Activated CD4-positive, alpha-beta T cell treated with anti-CD3 and anti-CD28 coated beads for 24 hours (primary cell): ENCODE measurements at places on chromosomes 6 and 20.

DNA sequence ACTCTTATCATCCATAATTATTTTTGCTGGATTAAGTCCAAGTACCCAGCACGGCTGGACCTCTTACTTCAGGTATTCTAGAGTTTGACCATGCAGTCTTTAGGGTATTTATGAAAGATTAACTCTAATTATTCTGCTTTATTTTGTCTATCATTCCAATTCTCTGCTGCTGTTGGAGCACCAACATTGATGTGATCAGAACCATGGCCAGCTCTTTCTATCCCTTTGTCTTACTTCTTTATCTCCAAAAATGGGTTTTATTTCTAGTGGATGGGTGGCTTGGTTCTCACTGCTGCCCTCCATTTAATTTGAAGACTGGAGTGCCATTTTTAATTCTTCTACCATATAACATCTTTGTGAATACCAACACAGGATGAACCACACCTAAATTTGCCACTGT, 704.3 kb downstream of the FRK start:
- no peak for DNase-seq

DNA sequence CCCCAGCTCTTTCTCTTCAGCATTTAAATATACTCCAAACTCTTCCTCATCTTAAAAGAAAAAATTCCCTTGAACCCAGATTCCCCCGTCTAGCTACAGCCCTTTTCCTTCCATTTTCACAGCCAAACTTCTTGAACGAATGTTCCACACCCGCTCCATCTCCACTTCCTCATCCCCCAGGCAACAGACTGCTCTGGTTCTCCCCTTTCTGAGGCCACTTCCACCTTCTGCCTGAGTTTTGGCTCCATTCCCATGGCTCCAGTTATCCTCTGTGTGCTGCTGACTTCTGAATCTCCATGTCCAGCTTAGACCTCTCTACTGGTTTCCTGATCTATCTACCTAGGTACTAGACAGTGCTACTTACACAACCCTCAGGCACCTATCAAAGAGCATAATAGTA, 106.4 kb downstream of the RALGAPA2 start:
- DNase-seq = no peak

DNA sequence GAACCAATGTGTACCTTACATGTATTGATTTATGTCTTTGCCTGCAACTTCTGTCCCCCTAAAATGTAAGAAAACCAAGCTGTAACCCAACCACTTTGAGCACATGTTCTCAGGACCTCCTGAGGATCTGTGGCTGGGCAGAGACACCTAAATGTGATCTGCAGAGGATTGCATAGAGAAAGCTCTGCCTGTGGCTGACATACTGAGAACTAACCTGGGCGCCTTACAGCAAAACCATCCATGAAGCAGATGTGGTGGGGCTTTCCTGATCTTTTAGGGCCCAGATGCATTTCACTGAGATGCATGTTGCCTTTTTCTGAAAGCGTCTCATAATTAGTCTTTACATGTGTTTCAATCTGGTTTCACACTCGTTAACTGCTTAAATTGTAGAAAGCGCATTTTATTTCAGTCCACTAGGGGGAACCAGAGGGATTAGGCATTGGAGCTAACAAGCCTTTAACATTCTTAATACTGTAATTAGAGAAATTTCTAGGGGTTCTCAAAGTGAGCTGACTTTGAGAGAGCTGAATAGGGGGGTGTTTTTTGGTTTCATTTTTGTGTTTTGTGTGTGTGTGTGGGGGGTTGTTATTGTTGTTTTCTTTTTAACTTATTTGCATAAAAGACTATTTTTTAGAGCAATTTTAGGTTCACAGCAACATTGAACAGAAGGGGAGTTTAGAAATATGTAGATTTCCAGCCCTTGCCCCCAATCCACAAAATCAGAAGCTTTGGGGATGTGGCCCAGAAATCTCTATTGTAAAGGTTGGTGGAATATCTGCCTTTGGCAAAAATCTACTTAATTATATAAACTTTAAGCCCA, 50.9 kb upstream of the FAM184A start:
- DNase-seq = no peak

DNA sequence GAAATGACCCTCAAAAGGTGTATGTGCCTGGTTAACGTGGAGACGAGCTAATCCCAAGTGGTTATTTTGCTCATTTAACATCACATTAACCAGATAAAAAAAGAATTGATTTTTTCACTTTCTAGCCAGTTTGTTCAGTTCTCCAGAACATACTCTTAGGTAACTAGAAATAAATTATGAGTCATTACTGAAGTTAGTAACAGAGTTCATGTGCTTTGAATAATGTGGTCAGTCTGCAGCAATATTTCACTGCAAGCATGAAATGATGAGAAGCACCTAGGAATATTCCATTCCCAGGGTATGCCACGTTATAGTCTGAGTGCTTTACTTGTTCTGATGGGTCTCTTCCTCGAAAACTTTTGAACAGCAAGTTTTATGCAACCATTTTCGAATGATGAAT, 138.3 kb upstream of the INSM1 start:
- DNase-seq = no peak

DNA sequence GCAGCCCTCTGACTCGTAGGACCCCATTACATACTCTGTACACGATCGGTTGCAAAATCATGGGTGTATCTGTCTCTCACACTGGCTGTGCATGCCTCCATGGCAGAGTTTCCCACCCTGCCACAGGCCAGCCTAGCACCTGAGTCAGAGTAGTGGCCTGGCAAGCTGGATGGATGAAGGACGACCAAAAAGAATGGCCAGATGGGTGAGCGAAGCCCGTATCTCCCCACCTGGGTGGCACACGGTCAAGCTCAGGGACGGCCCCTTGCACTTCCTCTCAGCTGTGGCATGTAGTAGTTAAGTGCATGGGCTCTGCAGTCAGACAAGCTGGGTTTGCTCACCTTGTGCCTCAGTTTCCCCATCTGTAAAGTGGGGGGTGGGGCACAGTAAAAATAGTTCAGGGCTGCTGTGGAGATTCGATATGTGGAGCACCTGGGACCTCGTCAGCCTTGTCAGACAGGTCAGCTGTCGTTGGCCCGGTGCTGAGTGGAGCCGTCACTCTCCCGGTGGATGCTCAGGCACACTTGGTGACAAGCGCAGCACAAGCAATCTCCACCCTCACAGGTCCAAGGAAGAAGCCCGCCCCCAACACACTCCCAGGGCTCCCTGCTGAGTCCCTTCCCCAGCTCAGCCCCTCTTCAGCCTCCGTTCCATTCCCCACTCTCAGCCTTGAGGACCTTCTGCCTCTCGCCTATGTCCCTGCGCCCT, 12.6 kb downstream of the CPNE5 start:
- DNase-seq = no peak

DNA sequence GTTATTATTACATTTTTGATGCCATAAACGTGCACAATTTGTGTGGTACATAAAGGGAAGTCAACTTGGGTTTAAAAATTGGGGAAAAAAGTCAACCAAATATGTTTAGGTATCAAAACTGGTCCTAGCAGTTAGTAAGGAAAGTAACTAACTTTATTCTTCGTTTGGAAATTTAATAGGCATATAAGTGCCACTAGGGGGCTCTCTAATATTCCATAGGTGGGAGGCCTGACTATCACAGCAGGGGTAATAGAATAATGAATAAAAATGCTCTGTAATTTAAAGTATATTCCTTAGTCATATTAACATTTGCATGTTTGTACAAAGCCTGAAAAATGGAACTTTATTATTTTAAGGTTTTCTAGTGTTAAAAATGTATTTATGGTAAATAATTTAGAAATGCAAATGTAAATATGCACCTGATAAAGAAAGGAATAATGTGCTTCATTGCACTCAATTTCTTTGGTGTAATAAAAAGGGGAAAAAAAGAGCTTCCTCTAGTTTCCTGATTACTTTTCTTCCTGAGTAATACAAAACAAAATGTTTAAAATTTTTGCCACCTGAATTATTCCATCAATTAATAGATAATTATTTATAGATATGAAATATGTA, 125.7 kb upstream of the HDAC2 start:
- DNase-seq = no peak

GRCh38 chr6:104682722-104683643, 176.7 kb downstream of the HACE1 start:
- peak; percentile 55 for DNase-seq

GRCh38 chr20:51570739-51571459, 28.4 kb upstream of the NFATC2 start:
- DNase-seq = no peak

DNA sequence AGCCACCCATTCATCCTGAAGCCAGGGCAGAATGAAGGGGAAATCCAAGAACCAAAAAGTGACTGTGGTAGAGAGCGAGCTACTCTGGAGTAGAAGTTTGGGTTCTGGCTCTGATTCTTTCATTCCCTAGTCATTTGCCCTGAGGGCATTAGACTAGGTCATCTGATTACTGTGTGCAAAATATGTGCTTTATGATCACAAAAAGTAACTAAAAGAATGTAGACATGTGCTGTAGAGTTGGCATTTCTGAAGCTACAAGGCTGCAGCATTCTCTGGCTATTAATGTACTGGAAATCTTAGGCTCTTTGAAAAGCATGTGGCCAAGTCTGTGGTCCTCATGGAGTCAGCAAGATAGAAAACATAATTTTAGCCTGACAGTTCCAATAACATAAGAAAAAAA, 94.2 kb downstream of the TBC1D7 start:
- no peak for DNase-seq

GRCh38 chr6:89999154-89999553, 104.9 kb downstream of the GJA10 start:
- DNase-seq = no peak

- DNase-seq = no peak
Measured at GRCh38 chr6:157225575-157225995, 97.7 kb downstream of the TMEM242 start.

GRCh38 chr20:9075264-9076095, 6.6 kb downstream of the PLCB4 start:
- DNase-seq = no peak

DNA sequence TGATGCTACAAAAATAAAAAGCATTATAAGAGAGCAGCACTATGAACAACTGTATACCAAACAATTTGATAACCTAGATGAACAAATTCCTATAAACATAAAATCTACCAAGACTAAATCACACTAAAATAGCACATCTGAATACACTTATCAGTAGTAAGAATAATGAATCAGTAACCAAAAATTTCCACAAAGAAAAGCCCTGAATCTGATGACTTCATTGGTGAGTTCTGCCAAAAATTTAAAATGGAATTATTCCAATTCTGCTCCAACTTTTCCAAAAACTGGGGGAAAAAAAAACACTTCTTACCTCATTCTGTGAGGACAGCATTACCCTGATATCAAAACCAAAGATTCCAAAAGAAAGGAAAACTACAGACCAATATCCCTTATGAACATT, 206.2 kb downstream of the WDR27 start:
- no peak for DNase-seq

GRCh38 chr6:10624836-10625235, 69.6 kb downstream of the C6orf52 start:
- no peak for DNase-seq

DNA sequence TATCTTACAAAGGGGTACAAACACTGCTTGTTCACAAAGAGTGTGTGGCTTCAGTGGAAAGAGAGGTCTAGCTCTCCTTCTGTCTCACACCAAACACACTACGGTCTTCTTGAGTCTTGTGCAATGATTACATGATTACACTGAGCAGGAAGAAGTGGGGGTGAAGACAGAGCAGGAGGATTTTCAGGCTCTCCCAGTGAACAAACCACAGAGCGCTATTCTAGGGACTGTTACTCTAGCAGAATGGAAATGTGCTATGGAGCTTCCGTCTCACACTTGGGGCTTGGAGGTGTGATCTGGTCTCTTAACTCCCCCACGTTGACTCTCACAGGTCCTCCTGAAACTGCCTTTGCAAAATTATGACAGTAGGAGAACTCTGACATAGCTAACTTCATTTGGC, 203.4 kb downstream of the MYLK4 start:
- no peak for DNase-seq

DNA sequence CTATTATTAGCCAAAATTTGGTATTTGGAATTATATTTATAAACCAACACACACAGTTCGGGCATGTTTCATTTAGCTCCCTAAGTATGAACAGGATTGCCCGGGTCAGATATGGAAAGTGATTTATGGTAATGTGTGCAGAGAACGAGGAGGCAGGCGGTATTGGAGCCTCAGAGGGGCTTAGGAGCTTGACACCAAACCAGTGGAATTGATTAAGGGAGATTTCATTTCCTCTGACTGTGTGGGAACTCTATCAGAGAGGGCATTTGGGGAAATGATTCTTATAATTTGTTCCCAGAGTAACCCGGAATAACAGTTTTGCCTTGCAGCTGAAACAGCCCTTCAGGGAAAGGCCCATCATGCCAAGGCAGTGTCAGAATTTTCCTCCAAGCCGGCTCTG, 115.1 kb upstream of the SPTLC3 start:
- no peak for DNase-seq
